Activated CD8-positive, alpha-beta memory T cell treated with anti-CD3 and anti-CD28 coated beads, Interleukin-2, amount 10 ng/mL, durations not matched to agents 7 days and 5 days (primary cell): ENCODE measurements at places on chromosomes 1 and 21. TPM values are rescaled to one million over a fixed set of nuclear protein-coding genes. Genes with fewer than 3 reads are reported as not detected.

LAPTM5 gene
- total RNA-seq: 326 TPM

SYNJ1 gene
- 21.3 TPM for total RNA-seq

GRCh38 chr1:200831091-200831490 is 41.7 kb upstream of the GPR25 start:
- no peak for DNase-seq

DNA sequence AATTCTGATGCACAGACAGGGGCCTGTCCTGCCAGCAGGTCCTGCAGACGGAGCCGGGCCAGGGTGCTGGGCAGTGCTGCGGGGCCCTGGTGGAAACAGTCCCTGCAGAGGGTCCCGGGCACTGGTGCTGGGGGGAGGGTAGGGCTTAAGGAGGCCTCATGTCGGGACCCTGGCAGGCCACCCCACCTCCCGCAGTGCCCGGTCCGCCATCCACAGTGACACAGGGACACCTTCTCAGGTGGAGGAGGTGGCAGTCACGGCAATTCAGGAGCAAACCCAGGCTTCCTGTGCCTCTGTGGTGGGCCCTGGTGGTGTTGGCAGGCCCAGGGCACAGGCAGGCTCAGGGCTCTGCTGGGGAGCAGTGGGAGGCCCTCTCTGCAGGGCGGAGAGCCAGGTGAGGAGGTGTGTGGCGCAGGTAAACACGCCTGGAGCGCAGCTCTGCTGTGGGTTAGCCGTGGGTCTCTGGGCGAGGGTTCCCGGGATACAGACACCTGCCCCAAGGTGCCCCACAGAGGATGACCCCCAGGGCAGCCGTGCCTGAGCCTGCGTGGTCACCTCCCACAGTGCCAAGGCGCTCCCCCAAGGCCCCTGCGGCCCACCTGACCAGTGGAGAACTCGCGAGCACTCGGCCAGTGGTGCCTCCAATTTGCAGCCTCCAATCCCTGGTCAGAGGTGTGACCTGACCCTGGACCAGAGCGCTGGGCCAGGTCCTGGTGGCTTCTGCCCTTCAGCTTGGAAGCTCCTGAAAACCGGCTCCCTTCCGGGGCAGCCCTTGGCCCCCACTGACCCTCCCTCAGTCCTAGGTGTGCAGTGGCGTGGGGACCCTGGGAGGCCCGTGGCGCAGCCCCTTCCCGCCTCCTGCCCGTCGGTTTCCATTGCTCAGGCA is 19.2 kb downstream of the COL18A1 start:
- no peak for DNase-seq

DNA sequence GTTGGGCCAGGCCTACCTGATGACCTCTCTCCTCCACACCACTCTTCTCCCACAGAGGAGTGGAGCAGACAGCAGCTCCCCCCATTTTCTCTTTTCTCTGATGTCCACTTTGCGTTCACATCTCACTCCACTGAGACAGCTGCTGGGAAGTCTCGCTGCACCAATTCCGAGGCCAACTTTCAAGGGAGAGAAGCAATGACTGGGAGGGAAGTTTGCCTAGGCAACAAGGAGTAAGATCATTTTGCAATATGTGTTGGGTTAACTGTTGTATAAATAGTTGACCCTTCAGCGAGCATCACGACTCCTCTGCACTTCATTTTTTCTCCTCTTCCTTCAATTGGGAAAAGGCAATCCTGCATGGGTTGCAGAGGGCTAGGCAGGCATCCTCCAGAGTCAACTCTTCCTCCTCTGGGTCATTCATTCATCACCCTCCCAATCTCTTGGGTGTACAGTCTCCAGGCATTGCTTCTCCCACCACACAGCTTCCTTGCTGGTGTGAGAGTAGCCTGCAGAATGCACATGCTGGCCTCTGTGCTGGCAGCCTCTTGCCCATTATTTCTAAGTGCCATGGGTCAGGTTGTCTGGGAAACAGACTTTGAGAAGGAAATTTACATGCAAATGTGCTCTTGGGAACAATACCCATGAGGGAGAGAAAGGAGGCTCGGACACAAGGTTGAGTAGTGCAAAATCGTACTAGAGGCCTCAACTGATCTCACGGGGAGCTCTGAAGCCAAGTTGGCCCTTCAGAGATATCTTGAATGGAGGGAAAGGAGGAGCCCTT is 75.8 kb upstream of the BCAR3 start:
- DNase-seq: no peak

HEYL gene
- total RNA-seq: not detected

LCE3D gene
- total RNA-seq: not detected

GRCh38 chr1:161725908-161726472 is 4.6 kb downstream of the FCRLB start:
- peak; percentile 57 for DNase-seq

TSSK3 gene
- 0.70 TPM for total RNA-seq

DNA sequence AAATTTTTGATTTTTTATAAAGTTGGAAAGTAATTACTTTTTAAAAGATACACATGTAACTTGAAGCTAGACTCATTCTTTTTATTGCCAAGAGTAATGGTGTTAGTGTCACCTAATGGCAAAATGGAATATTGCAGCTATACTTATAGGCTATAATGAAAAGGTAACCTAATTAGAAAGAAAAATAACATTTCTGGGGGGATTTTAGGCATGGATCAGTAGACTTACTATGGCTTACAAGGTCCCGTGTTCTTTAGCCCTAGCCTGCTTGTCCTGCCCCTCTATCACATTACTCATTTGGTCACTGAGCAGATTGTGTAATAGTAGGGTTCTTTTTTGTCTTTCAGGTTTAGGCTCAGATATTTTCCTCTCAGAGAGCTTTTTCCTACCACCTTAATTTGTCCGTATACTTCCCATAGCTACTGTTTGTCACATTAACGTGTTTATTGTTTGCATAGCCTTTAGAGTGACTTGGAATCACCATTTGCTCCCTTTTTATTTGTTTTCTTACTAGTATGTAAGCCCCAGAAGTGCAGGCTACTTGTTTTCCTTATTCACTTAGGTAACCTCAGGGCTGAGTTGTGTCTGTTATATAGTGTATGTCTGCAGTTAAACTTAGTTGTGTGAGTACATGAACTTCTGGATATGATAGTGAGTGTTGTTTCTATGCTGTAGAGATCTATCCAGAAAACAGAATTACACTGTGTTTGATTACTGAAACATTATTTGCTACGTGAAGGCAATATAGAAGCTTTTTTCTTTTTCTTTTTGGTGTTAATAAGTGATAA is 58.7 kb downstream of the RABGAP1L start:
- DNase-seq: no peak

DNA sequence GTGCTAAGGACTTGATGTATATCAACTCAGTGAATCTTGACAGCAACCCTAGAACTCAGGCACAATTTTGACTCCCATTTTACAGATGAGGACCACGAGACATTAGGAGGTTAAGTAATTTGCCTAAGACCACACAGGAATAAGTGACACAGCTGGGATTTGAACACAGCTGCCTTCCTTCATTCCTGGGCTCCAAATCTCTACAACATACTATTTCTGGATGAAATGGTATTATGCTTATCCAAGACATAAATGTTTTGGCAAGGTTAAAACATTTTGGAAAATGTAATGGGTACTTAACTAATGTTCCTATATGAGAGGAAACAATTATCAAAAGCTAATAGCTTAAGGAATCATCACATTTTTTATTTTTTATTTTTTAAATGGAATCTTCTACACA is 4.8 kb downstream of the CLDN8 start:
- no peak for DNase-seq
